ENCODE measurements at places on chromosomes 7 and 10.
A peak's percentile ranks its signal among the peaks of the same experiment; 100 is the strongest.

- no peak for DNase-seq
Observed at GRCh38 chr7:143289421-143289820, 1.3 kb downstream of the CASP2 start.

GRCh38 chr10:78305311-78305710, 271.6 kb downstream of the RPS24 start:
- DNase-seq = no peak

- no peak for DNase-seq
Observed at GRCh38 chr10:69295027-69295636, 16.8 kb downstream of the HK1 start.

DNA sequence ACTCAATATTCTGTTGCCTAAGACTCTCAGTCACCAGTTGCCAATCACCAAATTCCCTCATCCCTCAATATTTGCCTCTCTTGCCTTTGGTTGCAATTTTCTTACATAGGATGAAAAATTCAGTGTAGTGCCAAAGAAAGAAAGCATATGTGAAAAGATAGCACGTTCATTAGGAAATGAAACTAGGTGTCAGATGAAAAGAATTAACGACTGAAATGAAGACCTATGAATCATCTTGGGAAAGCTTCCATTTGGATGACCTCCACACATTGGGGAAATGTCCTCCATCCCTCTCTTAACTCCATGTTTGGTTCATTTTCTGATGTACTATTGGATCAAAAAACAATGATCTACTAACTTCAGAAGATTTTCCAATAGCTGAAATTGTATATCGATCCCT, 145.1 kb upstream of the MEOX2 start:
- DNase-seq = no peak

DNA sequence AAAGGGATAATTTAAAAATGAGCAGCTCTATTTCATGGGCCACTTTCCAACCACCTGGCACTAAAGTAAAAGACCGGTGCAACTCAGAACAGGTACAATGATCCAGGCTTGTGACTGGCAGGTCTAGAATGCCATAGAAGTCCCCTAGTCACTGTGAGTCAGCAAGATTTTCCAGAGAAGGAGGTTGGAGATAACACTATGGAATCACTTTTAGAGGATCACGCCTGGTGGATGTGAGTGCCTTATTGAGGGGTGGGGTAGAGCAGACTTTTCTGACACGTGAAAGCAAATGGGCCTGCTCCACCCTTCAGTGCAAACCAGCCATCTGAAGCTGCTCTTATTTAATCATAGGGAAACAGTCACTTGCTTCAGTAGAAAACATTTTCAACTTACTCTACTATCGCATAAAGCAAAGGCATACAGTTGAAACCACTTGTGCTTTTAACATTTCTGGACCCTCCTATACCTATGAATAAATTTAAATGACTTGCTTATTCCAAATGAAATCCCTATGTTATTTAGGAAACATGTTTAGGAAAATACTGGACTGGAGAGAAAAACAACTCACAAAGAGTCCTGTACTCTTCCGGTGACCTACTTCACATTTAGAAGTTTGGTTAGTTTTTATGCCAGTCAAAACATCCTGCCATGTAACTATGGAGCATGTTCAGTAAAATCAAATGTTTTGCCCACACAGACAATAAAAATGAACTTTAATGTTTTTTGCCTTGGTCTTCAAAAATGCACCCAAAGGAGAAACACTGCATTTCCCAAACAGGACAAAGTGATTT, 21.5 kb upstream of the AKR1C1 start:
- DNase-seq = no peak

GRCh38 chr7:80711531-80711930, 73.1 kb downstream of the CD36 start:
- no peak for DNase-seq

DNA sequence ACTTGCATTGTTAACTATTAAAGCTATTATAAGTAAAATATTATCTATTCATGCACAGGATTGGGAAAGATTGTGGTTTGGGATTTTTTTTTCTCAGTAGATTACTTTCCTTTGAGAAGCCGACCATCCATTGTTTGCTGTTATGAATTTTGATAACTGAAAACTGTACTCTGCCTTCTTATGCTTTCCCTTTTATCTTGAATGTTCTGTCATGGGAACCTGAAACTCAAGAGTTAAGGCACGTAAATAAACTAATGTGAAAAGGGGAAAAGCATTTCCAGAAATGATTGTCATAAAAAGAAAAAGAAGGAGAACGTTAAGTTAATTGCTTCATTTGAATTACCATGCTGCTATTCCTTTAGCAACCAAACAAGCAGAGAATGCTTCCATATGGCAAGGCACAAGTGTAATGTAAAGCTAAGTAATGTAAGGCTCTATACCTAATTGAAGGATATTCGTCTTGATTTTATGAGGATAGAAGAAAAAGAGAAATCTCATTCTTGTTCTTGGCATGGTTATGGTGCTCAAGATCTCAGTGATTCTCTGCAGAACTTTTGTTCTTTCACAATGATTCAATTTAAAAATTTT, 370.8 kb downstream of the AUTS2 start:
- no peak for DNase-seq

GRCh38 chr7:93992421-93993110, 11.6 kb downstream of the BET1 start:
- DNase-seq = no peak

- DNase-seq = no peak
Observed at GRCh38 chr7:140571538-140572122, 69.0 kb downstream of the DENND2A start.

DNA sequence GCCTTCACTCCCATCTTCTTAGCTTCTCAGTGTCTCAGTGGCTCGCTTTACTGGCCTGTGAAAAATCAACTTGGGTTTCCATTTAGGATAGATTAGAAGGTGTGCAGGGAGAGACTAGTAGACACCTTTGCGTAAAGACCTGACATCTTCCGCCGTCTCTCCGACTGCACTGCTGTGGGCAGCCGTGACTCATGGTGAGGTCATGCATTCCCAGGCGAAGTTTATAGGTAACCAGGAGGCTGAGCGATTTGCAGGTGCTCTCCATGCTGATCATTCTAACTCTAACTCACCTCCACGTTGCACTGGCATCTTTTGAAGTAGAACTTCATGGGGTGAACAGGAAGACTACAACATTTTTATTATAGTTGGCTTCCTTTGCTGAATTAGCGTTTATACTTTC, 68.0 kb upstream of the ZNF438 start:
- DNase-seq = no peak

DNA sequence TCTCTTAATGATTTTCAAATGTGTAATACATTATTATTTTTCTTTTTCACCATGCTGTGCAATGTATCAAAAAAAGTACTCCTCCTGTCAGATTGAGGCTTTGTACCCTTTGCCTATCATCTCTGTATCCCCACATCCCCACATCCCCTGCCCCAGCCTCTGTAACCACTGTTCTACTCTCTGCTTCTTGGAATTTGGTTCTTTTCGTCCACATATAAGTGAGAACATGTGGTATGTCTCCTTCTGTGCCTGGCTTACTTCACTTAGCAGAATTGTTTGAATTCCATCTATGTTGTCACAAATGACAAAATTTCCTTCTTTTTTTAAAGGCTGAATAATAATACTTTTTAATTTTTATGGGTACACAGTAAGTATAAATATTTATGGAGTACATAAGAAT, 13.8 kb downstream of the TAF3 start:
- DNase-seq = no peak

GRCh38 chr7:96241855-96242254, 80.0 kb downstream of the SLC25A13 start:
- DNase-seq = no peak

- no peak for DNase-seq
Observed at GRCh38 chr10:8076933-8077332, 22.4 kb downstream of the GATA3 start.

DNA sequence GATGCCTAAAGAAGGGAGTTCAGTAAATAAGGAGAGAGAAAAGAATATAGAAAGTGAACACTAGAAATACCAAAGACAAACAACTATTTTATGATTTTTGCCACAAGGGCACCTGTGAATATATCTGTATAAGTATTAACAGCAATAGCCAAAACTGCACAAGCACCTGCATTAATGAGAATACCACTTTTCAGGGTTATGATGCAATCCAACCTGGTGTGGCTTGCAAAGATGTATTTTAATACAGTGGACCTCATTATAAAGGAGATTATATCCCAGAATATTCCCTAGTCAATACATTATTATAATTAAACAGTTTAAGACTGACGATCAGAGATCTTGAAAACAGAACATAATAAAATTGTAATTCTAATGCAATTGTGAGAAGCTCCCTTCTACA, 4.0 kb downstream of the BRAF start:
- no peak for DNase-seq

- DNase-seq = no peak
Observed at GRCh38 chr7:28701731-28702130, 256.4 kb downstream of the TRIL start.

- DNase-seq = no peak
Observed at GRCh38 chr7:22668971-22669401, 58.0 kb upstream of the IL6 start.

DNA sequence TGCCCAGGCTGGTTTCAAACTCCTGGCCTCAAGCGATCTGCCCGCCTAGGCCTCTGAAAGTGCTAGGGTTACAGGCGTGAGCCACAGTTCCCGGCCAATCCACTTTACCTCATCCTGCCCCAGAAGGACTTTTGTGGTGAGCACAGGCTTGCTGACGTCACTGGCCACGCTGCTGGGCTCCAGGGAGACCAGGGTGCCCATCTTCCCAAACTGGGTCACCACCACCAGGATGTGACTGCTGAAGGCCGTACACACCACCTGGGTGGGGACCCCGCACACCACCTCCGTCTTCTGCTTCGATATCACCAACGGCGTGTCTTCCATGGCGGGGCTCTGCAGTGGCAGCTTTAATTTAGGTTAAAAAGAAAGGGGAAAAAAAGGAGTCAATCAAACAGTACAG, 816 bp downstream of the PSMG3 start:
- peak; percentile 49 for DNase-seq

GRCh38 chr7:129535896-129536295, 33.6 kb downstream of the SMKR1 start:
- DNase-seq = peak; percentile 44

DNA sequence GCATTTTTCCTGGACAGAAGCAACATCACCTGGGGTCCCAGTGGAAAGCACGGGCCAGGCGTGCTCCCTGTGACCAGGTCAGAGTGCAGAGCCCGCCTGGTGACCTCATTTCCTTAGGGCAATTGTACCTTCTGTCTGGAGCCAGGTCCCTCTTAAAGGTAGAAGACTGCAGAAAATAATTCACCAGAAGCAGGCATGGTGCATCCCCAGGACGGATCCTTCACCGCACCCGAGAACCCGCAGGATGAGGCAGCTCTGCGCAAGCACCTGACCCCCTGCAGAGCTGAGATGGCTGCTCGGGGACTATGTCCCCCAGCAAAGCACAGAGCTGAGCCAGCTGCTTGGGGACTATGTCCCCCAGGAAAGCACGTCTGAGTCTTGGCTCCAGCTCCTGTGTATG, 557.6 kb downstream of the PTPRN2 start:
- no peak for DNase-seq

DNA sequence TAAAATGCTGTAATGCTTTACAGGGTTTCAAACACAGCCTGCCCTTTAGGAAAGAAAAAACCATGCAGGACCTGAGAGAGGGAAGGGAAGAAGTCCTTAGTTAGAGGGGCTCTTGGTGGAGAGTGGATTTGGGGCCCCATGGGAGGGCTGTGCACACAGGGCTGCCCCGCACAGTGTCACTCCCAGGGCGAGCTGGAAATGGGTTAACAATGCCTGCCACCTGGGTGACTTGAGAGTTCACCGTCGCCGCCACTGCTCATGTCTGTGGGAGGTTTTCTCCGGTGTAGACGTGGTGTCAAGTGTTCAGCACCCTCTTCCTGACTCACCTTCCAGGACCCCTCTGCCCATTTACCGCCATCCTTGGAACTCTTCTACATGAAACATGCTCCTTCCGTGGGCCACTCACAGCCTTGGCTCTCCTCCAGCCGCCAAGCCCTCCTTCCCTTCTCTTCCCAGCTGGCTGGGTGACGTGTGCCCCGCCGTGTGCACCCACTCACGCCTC, 686.4 kb downstream of the SDK1 start:
- DNase-seq = no peak

- DNase-seq = no peak
Observed at GRCh38 chr10:29214551-29214950, 74.3 kb upstream of the LYZL1 start.

- no peak for DNase-seq
Observed at GRCh38 chr7:151680810-151681209, 161.1 kb upstream of the RHEB start.

- no peak for DNase-seq
Observed at GRCh38 chr10:75708060-75708459, 276.6 kb downstream of the LRMDA start.

GRCh38 chr10:88165849-88166271, 302.4 kb downstream of the PTEN start:
- no peak for DNase-seq

GRCh38 chr7:72924733-72925545, at the start of gene POM121:
POM121 (plus strand) TSS chr7:72925095; CDS start chr7:72925122, 27 bp downstream.
- peak; percentile 86 for DNase-seq

GRCh38 chr7:153404781-153405279, 645.3 kb downstream of the ACTR3B start:
- DNase-seq = no peak

GRCh38 chr7:5287802-5288201, 5.1 kb downstream of the SLC29A4 start:
- no peak for DNase-seq

DNA sequence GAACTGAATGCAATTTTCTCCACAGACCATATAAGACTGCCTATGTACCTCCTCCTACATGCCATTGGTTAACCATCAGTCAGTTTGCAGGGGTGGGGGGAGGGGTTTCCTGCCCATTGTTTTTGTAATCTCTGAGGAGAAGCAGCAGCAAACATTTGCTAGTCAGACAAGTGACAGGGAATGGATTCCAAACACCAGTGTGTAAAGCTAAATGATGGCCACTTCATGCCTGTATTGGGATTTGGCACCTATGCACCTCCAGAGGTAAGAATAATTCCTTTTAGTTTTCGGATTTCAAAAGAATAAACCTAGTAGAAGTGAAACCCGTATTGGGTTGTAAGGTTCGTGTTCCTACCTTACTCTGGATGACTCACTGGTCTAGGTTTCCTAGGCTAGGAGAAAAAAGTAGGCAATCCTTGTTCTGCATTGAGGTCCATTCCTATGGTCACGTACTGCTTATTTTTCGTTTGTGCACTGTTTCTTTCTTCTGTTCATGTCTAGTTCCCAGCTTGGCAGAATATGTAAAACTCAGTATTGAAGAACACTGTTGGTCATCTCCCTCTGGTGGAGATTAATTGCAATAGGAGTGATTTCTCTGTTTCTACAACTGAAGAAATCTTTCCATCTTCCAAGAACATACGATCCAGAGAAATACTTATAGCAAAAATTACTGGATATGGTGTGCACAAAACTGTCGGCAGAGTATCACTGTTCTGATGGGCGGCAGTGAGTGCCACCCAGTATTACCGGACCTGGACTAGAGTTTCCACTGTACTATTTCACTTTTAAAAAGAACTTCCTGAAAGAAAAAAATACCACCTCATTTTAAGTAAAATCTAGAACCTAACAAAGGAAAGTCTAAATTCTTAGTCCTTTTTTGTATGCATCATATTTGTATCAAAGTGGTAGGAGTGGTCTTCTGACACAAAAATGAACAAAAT, at the start of gene AKR1C3:
Gene AKR1C3, plus strand, starts transcription at position 150 of the 941 bp plus-strand sequence. Its CDS starts 31 bp downstream, at position 181.
- DNase-seq = peak; percentile 39
